Left ventricle myocardium superior (tissue), 1 donor: ENCODE measurements at places on chromosomes 11 and 22.

GRCh38 chr11:114228435-114229411 is 67.5 kb upstream of the NNMT start:
- peak; percentile 46 for DNase-seq

DNA sequence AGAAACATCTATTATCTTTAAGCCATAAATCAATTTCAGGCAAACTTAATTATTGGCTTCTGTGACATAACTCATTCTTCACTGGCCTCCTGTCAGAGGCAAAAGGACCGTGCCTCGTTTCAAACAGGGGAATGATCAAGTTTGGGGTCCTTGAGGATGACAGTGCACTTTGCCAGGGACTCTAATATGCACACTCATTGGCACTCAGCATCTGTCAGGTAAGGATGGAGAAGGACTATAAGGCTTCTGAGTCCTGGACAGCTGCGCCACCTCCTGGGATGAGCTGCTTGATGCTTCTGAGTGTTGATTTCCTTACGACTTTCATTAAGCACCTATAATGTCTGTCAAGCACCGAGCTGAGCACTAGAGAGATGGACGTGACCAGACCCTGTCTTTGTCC is 20.2 kb downstream of the BPIFC start:
- DNase-seq, result no peak

- no peak for DNase-seq
Measured at GRCh38 chr22:48299124-48299523, 1528.5 kb downstream of the BRD1 start.

DNA sequence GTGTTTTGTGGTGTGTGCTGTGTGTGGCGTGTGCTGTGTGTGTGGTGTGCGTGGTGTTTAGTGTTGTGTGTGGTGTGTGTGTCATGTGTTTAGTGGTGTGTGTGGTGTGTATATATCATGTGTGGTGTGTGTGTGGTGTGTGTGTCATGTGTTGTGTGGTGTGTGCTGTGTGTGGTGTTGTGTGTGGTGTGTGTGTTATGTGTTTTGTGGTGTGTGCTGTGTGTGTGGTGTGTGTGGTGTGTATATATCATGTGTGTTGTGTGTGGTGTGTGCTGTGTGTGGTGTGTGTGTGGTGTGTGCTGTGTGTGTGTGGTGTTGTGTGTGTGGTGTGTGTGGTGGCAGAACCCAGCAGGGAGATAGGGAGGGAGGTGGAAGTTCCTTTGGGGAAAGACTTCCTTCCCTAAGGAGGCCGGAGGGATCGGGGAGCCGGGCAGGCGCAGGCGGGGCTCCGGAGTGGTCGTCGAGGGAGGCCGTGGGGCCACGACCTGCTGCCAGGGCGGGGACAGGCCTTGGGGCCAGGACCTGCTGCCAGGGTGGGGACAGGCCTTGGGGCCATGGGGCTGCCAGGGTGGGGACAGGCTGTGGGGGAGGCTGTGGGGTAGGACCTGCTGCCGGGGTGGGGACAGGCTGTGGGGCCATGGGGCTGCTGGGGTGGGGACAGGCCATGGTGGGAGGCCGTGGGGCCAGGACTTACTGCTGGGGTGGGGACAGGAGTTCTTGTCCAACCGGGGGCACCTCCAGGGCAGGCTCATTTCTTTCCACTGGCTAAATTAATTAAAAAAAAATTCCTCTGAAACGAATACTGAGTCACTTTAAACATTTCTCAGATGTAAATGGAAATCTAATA is 15.2 kb downstream of the PIM3 start:
- peak; percentile 24 for DNase-seq

DNA sequence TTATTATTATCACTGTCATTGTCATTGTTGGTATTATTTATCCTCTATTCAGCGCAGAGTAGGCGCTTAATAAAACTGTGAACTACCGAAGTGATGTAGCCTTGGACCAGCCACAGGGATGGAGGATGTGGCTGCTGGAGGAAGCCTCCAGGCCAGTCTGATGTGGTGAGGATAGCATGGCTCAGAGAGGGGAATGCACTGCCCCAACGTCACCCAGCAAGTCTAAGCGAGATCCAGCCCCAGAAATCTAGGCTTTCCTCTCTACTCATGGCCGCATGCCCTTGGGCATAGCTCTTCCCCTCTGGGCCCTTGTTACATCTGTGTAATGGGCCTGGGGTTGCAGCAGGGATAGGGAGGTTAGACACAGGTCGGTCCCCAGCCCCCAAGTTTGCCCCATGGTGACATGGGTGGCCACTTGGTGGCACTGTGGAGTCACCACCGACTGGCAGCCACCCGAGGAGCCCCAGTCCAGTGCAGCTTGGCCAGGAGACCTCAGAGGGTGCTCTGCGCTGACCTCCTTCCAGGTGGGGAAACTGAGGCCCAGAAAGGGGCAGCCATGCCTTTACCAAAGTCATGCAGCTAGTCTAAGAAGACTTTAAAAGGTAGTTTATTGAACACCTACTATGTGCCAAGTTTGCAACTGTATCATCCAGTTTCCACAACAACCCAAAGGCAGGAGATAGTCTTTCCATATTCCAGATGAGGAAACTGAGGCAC is 395.7 kb downstream of the MN1 start:
- peak; percentile 76 for DNase-seq

DNA sequence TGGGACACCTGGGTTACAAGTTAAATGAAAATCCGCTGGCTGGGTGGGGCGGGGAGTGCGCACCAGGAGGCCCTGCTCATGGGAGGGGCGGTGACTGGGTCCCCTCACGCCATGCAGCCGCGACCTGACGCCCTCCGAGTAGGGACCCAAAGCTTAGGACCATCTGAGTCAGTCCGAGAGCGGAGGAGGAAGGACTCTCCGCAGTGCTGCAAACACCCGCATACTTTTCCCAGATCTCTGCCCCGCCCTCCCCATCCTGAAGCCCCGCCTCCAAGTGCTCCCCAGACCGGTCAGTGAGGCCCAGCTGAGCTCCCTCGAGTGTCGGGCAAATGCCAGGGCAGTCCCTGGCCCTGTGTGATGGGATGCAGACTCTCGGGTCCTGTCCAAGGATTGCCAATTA is 6.6 kb upstream of the FLI1 start:
- DNase-seq, result peak; percentile 65

DNA sequence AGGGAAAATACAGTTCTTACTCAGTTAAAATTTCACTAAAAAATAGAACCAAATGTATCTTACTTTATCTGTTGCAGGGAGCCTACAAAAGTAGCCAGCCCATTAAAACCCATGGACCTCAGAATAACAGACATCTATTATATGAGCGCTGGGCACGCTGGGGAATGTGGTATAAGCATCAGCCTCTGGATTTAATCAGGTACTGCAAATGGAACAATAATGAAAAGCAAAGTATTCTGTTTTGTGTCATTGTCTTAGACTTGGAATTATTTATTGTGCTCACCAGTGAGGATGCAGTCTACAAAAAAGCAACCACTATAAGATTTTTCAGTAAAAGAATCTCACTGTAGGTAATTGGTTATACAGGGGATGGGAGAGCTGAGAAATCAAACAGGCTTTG is 30.2 kb downstream of the MUC15 start:
- DNase-seq, result no peak

GRCh38 chr11:73308003-73308960 is at the start of gene ARHGEF17:
Gene ARHGEF17 (plus strand): TSS chr11:73308276. CDS start chr11:73308639, 363 bp downstream.
- DNase-seq, result peak; percentile 86

GRCh38 chr11:45816614-45817013 is 11.7 kb downstream of the SLC35C1 start:
- DNase-seq, result no peak

DNA sequence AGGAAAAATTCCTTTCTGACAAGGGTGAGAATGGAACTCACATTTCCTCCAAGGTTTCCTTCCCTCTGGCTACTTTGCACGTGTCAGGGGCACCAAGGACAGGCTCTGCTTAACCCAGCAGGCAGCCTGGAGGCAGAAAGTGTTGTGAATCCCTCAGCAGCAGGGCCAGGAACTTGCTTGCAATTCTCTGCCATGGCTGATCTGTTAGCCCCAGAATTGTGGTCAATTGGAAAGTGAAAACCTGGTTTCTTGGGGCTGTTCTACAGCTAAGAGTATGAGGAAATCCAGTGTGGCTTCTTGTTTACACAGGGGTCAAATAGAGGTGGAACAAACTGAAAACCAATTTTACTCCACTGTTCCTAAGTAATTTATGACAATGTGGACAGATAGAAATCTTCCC is 38.3 kb upstream of the CEP295 start:
- no peak for DNase-seq

- peak; percentile 72 for DNase-seq
Measured at GRCh38 chr11:65493367-65494176, 5.3 kb upstream of the MALAT1 start.

DNA sequence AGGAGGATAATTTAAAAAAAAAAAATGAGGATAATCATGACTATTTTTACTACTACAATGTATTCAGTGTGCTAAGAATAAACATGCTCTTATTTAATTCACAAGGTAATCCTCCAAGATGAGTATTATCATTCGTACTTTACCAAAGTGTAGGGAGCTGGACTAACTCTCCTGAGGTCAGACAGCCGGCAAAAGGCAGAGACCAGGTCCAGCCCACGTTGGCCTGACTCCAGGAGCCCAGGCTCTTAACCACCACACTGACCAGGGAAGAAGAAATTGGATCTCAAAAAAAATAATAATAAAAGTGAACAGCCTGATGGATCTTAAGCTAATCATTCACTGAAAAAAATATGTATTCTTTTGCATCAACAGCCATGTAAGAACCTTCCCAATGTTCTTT is 25.2 kb downstream of the PLAAT3 start:
- DNase-seq, result peak; percentile 49

- no peak for DNase-seq
Measured at GRCh38 chr22:48188231-48188721, 1425.8 kb downstream of the TBC1D22A start.

GRCh38 chr11:18650859-18651557 is 16.9 kb upstream of the SPTY2D1 start:
- no peak for DNase-seq

DNA sequence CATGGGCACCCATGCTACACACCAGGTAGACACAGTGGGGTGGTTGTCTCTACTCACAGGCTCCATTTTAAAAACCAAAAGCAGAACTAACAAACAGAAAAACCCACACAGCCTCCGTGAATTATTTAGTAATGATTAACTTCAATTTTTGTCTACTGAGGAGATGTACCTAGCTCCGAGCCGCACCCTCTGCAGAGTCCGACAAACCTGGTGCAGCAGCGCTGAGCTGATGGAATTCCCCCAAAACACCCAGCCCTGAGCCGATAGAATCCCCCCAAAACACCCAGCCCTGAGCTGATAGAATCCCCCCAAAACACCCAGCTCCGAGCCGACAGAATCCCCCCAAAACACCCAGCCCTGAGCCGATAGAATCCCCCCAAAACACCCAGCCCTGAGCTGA is 927.0 kb downstream of the BRD1 start:
- DNase-seq, result no peak

DNA sequence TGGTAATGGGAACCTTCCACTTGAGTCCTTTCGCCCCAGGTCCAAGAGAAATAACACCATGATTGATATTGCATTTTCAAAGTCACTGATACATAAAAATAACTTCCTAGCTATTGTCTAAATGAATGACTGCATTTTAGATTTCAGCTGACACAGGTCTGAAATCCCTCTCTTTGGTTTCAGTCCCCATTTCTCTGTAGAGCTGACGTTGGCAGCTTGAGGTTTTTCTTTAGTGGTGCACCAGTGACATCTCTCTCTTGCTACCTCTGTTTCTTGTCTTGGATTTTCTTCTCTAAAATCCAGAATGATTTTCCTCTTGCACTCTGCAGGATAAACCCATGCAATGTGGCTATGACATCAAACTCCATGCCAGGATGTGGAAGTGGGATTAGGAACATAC is 31.7 kb upstream of the SORL1 start:
- no peak for DNase-seq

DNA sequence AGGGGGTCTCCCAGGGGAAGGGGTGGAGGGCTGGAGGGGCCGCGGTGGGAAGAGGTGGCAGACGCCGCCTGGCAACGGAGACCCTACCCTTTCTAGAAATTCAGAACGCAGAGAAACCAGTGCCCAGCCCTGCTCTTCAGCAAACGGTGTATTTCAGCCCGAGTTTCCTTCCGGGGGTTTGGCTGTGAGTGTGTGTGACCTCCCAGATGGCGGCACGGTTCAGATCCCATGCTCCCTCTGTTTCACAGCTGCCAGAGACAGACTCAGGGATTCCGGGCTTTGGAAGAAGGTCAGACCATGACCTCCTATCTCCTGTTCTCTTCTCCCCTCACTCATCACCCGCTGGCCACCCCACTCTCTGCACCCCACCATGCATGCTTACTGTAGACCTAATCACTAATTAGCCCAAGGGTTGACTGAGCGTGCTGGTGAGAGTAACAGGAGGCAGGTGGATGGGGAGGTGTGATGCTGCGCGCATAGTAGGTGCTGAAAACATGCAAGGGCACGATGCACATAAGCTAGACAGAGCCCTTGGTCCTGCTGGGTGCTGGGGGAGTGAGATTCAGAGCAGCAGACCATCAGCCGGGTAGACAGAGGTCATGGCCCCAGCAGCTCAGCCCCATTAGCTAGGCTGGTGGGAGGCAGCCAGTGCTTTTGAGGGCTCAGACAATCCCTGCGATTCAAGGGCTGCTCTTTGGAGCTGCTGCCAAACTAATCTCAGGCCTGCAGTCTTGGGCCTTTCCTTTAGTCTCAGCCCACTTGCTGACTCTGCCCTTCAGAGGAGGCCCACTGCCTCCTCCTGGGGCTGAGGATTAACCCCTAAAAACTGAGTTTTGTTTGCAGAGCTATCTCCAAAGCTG is 256.5 kb upstream of the CADM1 start:
- no peak for DNase-seq

DNA sequence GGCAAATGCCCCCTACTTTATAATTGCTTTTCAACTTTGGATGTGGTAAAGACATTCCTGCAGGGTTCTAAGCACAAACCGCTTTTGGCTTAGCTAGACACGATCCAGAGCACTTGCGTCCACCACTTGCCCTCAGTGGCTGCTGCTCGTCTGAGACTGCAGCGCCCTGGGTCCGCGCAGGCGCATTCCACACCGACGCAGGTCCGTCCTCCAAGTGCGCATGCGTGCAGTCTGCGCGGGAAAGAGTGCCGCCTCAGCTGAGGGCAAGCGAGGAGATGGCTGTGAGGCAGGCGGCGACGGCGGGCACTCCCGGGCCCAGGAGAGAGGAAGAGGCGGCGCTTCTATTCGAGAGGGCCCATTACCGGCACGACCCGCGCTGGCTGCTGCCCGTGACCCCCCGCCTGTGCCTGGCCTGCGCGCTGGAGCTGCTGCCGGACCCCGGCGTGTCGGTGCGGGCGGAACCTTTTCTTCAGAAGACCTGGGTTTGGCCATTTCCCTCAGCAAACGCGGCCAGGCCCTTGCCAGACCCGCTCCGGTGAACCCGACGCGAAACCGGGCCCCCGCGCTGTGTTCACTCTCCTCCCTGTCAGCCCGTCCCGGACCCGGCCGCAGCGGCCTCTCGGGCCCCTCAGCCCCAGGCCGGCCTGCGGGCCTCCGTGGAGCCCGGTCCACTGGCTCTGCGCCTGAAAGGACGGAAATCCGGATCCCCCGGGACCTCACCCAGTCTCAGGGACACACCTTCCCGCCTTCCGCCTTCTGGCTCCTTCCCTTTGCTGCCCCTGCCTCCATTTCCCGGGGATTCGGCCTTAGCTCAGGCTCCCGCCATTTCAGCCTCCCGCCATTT is at the start of gene MEI1:
MEI1 (plus strand) TSS at position 240 of the 844 bp plus-strand sequence; CDS start at position 276, 36 bp downstream.
- peak; percentile 93 for DNase-seq

DNA sequence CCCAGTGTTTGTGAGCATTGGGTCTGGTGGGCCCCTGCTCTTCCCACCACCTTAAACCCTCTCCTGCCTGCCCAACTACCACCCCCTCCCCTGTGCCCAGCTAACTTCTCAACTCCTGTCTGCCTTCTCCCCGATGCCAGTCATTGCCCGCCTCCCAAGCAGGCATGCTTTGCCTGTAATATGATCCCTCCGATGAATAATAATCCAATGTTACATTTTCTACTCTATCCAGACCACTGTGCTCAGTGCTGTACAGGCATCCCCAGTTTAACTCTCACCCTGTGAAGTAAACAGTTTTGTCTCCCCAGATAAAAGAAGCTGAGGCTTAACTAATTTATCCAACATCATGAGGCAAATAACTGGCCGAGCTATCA is 35.5 kb upstream of the OLFML1 start:
- DNase-seq, result no peak
